ENCODE measurements at places on chromosomes 6 and 20.

GRCh38 chr6:117555882-117556498, 46.3 kb downstream of the GOPC start:
- peak; percentile 35 for DNase-seq

DNA sequence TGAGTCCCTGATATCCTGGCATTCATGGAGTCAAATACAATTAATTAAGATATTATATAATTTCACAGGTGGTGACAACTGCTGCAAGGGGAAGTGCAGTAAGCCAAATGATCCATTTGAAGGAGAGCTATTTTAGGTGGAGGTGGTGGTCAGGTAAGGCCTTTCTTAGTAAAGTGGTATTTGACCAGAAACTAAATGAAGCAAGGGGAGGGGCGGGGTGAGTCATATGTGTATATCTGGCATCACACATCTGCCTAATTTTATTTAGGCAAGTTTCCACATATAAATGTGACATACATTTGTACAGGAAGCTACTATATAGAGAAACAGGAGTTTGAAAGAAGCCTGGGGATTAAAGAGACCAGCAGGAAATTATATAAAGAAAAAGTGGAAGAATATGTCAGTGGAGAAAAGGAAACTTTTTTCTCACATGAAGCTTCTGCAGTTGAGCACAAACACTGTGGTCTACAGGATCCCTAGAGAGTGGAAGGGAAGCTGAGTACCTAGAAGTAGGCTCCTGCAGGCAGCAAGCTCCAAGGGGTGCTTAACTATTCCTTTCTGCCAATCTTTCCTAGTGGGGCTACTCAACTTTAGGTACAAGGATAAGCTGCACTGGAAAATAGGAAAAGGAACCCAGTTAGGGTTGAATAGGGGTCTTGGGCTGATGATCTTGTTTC, 99.6 kb downstream of the OGFRL1 start:
- DNase-seq: peak; percentile 51

- DNase-seq: peak; percentile 67
Measured at GRCh38 chr20:61841966-61842365, 223.7 kb downstream of the TAF4 start.

GRCh38 chr6:149988550-149989346, 25.0 kb downstream of the ULBP1 start:
- DNase-seq: no peak

GRCh38 chr6:18306977-18307376, 42.6 kb upstream of the DEK start:
- DNase-seq: no peak

DNA sequence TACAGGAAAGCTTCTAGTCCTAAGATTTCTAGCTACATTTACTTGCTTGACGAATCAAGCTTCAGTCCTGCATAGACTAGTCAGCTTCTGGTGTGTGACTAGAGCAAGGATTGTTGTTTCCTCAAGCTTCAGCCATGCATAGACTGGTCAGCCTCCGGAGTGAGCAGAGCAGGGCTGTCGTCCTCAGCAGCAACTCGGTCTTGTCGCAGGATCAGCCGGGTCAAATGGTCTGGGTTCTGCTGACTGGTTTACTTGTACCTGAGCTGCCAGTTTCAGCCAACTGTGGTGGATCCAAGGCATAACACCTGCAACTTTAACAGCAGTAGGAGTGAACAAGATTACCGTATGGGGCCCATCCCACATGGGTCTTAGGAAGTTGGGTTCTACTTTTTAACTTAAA, 10.8 kb upstream of the GMPR start:
- DNase-seq: no peak

- no peak for DNase-seq
Measured at GRCh38 chr6:70424291-70424690, 11.0 kb downstream of the FAM135A start.
